ENCODE measurements at places on chromosomes 2 and 18.

DNA sequence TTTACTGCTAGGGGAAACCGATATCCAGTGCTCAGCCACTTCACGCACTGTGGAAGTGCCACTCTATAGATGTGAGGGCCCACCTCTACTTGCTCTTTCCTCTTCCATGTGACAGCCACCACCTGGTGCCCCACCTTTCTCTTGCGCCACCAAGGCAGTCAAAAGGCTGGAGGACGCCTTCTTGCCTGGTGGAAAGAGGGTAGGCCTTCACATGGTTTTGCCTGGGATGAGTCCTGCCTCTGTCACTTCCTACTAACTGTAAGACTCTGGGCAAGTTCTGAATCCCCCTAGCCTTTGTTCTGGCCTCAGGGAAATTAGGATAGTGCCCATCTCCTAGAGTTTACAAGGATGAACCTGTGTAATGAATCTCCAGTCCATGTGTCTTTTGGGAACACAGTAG, 66.1 kb upstream of the ODC1 start:
- DNase-seq: no peak

DNA sequence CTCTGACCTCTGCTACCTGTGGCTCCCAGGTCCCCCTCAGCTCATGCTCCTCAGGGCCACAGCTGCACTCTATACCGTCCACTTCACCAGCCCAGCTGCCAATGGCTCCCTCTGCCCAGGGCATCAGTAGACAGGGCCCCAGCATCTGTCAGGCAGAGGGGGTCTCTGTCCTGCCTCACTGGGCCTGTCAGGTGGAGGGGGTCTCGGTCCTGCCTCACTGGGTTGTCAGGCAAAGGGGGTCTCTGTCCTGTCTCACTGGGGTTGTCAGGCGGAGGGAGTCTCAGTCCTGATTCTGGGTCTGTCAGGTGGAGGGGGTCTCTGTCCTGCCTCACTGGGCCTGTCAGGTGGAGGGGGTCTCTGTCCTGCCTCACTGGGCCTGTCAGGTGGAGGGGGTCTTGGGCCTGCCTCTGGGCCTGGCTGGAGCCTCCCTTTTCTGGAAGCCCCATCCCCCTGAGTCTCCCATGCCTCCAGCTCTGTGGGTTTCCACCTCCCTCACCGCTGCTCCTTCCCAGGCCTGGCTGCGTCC, 19.9 kb downstream of the SNORC start:
- DNase-seq: no peak

DNA sequence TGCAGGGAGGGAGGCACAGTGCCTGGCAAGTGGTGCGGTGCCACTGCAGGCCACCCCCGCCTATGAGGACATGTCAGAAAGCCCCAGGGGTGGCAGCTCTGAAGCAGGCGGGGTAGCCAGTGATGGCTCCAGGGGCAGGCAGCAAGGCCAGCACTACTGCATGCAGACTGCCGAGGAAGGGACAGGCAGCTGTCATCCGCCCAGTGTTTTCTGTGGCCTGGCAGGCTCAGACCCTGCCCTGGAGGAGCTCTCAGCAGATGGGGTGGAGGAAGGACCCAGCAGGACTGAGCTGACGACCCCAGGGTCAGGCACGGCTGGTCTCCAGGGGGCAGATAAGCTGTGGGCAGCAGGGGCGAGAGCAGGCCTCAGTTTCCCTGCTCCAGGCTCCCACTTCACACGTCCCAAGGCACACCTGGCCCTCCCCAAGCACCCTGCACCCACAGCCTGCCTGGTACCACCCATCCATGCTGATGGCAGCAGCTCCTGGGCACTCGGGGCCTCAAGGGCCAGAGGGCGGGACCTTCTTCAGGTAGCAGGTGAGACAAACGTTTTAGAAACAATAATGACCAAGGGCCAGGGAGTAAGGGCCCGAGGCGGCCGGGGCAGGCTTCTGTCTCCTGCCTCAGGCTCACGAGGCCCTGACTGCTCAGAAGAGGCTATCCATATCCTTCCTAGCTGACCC, 48.5 kb downstream of the HS6ST1 start:
- no peak for DNase-seq

- no peak for DNase-seq
Measured at GRCh38 chr2:3278521-3279218, 98.9 kb downstream of the EIPR1 start.

DNA sequence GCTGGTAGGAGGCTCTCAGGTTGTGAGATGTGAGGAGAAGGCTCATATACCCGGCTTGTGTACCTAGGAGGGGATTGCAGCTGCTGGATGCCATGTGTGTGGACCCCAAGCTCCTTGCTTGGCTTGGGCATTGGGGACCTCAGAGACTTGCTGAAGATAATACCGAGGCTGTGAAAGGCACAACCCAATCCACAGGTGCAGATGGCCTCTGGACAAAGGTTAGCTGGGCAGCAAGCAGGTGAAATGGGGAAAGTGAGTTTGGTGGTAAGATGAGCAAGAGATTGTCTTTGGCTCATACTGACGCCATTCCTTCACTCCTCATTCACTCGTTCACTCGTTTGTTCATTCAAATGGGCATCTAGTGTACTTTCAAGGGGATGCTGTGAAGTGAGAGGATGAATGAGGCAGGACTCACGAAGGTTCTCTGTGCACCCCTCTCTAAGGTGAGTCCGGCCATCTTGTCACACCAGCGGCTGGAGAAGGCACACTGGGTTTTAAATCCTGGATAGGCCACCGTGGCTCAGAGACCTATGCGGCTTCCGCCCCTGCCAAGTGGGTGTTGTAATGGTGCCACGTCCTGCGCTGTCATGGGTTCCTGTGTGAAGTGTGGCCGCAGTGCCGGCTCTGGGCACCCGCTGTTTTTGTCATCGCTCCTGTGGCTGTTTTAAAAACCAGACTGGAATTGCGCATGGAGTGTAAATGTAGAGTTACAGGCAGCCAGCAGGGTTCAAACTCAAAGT, 13.7 kb downstream of the FBLN7 start:
- DNase-seq: no peak

DNA sequence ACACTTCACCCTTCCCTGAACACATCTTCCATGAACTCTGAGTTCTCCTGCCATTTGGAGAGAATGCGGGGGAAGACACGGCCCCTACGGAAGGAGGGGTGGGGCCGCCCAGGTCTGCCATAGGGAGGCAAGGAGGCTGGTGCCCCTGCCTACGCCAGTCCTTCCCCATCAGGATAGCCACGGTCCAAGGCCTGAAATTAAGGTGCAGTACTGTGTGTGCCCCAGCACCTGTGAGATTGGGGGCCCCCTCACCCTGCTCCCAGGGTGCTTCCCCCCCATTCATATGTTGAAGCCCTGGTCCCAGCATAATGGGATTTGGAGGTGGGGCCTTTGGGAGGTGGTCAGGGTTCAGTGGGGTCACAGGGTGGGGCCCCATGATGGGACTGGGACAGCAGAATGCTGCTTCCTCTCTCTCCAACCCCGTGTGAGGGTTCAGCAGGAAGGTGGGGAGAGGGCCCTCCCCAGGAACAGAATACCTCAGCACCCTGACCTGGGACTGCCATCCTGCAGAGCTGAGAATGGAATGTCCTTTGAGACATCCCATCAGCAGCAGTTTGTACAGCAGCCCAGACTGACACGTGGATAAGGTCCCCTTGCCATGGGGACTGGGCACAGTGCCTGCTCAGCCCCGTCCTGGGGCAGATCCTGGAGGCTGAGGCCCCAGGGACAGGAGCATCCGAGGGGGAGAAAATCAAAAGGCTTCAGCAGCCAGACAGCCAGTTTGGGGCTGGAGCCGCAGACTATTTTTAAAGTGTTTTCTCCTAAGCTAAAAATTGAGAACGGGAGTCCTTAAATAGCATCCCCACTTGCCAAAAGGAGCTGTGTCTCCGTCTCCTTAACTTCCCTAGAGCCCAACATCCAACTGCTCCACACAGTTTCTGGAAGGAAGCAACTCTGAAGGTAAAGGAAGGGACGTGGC, 105.1 kb downstream of the NDUFA10 start:
- no peak for DNase-seq

DNA sequence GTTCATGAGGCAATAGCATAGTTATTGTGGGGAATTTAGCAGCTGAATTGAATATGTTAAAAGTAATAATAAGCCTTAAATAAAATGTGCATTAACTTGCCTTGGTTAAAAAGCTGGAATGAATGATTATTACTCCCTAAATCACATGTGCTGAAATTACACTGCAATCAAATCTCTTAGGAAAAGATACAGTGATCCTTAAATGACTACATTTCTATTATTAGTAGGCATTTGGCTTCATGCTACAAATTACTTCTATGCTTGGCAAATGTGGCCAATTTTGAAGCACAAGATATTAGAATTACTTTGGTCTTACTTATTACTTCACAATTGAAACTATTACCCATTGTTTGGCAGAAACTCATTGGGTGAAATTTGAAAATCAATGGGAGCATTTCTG, 5.4 kb downstream of the RND3 start:
- DNase-seq: no peak

DNA sequence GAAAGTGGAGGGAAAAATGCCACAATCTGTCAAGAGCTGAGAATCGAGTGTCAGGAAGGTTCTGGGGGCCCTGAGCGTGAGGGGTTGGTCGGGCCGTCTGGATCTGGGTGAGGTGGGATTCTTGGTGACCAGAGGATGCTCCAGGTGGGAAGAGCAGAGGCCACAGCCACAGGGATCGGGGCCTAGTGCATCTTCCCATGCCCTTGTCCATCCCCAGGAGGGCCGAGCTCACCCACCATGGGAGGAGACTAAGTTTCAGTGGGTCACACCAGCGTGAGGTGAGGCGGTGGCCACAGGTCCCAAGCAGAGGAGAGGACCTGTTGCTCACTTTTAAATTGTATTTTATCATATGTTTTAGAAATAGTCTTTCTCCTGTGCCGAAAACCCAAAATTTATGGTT, 70.0 kb downstream of the TMEM18 start:
- no peak for DNase-seq

- DNase-seq: no peak
Measured at GRCh38 chr2:49028101-49028500, 126.2 kb downstream of the FSHR start.

DNA sequence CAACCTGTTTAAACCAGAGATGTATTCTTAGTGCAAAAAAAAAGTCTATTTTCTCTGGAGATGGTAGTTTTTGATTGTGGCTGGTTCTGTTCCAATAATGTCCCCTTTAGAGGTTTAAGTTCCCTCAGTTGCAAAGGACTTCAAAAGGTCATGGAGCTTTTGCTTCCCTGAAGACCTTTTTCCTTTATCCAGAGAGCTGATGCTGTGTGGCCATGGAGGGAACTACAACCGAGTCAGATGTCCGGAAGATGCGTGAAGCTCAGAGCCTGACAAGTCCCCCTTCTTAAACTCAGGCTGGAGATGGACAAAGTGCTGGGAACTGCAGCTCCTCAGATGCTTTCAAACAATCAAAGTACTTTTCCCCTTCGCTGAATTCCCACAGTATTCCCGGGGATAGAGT, 176.1 kb downstream of the TMEM18 start:
- DNase-seq: peak; percentile 9

GRCh38 chr18:32613821-32614220, 143.1 kb upstream of the GAREM1 start:
- no peak for DNase-seq

- DNase-seq: no peak
Measured at GRCh38 chr2:85772841-85773491, 19.2 kb downstream of the ATOH8 start.

GRCh38 chr2:22697054-22697788, 687.8 kb upstream of the KLHL29 start:
- no peak for DNase-seq

DNA sequence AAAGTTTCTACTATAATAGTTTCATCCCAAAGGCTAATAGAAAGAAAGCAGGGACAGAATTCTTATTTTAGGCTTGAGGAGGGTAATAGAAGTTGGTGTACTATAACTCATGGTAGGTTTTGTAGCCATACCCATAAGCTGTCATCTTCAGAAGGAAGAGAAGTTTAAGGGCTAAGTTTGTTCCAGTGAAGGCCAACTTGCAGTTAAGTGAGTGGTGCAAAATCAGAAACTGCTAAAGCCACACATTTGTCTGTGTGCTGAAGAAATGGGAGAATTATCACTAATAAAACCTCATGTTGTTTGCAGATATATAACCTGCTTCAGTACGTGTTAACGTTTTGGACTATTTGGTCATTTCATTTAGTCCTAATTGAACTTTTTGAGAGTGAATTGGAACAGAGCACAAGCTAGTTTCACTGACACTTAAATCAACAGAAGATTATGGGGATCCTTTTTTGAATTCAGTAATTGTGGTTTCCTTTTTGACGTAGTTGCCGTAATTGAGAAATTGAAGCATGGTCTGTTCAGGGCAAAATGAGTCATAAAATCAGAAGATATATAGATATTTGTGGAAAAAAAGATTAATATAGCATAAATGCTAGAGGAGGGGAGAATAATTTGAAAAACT, 69.1 kb downstream of the PHLPP1 start:
- DNase-seq: peak; percentile 68

DNA sequence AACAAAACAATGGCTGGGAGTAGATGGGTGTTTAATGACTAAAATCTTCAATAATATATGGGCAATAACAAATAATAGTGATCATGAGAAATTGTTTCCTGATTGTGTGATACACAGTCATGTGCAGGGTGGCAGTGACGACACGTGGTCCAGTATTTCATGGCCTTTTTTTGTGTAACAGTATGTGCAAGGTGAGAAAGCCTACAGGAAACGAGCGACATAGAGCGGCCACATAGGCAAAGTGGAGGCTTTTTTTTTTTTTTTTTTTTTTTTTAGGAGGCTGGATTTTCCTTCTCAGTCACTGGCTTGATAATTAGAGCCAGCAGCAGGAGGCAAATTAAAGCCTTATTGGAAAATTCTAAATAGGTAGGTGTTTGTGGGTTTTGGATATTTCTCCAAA, 123.7 kb downstream of the MYO3B start:
- no peak for DNase-seq

DNA sequence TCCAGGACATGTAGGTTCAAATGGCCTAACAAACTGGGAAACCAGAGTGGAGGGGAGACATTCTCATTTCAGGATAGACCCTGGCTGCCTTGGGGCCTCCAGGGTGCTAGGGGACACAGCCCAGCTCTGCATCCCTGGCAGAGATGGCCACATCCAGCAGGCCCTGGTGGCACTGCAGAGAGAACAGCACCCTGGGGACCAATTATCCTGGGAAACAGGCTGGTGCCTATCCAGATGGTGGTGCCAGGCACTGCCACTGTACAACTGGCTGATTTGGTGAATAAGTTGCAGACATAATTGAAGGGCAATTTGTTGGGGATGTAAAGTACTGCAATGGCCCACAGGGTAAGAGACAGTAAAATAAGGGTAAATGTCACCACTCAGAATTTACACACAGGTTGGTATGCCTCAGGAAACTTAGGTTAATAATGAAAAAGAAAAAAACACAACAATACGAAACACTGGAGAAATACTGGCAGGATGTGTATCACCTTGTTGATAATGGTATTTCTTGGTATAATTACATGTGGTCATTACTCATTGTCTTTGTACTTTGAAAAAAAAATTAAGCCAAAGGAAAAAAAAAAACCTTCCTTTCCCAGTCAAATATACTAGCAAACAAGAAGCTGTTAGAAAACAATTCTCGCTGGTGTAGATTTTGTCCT, 12.8 kb upstream of the SFTPB start:
- no peak for DNase-seq

DNA sequence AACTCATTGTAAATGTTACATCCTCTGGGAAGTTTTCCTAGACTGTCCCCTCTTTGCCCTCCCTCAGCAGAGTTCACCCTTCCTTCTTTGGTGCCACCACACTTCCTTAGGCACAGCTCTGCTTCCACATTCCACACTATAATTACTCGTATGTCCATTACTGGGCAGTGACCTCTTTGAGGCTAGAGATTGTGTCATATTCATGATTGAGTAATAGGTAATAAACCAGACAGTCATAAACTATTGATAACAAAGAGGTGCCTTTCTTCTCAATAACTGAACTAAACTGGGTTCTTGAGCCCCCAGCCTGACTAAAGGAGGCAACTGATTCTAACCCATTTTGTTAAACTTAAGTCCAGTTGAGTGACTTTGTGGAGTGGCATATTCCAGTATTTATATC, 28.3 kb downstream of the MYO3B start:
- DNase-seq: no peak

- no peak for DNase-seq
Measured at GRCh38 chr18:24421831-24422230, 4.6 kb upstream of the IMPACT start.

All from common myeloid progenitor, CD34-positive (primary cell).